ENCODE measurements at places on chromosomes 12 and 14. TPM values are rescaled to one million over a fixed set of nuclear protein-coding genes. Genes with fewer than 3 reads are reported as not detected.

The KRT74 gene
- polyA plus RNA-seq: not detected

The BEGAIN gene
- 3.0 TPM for polyA plus RNA-seq

The RNASE3 gene
- 1.1 TPM for polyA plus RNA-seq

The KRT72 gene
- not detected for polyA plus RNA-seq

The ANGEL1 gene
- polyA plus RNA-seq: 26.1 TPM

The PPP4R4 gene
- polyA plus RNA-seq: 0.19 TPM

The NEUROD4 gene
- not detected for polyA plus RNA-seq

The RASSF8 gene
- polyA plus RNA-seq: 80.5 TPM

The IKZF4 gene
- 16.5 TPM for polyA plus RNA-seq

The SSPN gene
- 17.7 TPM for polyA plus RNA-seq

The WNT1 gene
- not detected for polyA plus RNA-seq

The SLC25A47 gene
- not detected for polyA plus RNA-seq

The ACOT4 gene
- 3.5 TPM for polyA plus RNA-seq

The KRT3 gene
- not detected for polyA plus RNA-seq

The CISTR gene
- not detected for polyA plus RNA-seq

The ABCD2 gene
- polyA plus RNA-seq: 0.11 TPM

The AQP6 gene
- polyA plus RNA-seq: 23.1 TPM

The CMTM5 gene
- polyA plus RNA-seq: 2.8 TPM

The GLIPR1L1 gene
- polyA plus RNA-seq: not detected

The CD163 gene
- polyA plus RNA-seq: 10.5 TPM

The FOXA1 gene
- 2.6 TPM for polyA plus RNA-seq

The OAS1 gene
- polyA plus RNA-seq: 14.0 TPM

The BEST3 gene
- 0.36 TPM for polyA plus RNA-seq

The TMEM63C gene
- 1.1 TPM for polyA plus RNA-seq

Data from renal cortex interstitium (tissue), 15 donors.